A673 (cell line): ENCODE measurements at places on chromosomes 1 and 21. TPM values are rescaled to one million over a fixed set of nuclear protein-coding genes. Genes with fewer than 3 reads are reported as not detected.

Gene UTS2
- total RNA-seq = 13.8 and 31.0 TPM in 2 replicates

Gene IGSF21
- 3.2 and 4.1 TPM in 2 replicates for total RNA-seq

GRCh38 chr1:9687874-9688582 lies 36.5 kb downstream of the PIK3CD start:
- peak; percentile 36 for DNase-seq

GRCh38 chr1:64248065-64248464 lies 44.6 kb downstream of the UBE2U start:
- DNase-seq = peak; percentile 64
